Kidney epithelial cell (primary cell): ENCODE measurements at places on chromosomes 1 and 21.

DNA sequence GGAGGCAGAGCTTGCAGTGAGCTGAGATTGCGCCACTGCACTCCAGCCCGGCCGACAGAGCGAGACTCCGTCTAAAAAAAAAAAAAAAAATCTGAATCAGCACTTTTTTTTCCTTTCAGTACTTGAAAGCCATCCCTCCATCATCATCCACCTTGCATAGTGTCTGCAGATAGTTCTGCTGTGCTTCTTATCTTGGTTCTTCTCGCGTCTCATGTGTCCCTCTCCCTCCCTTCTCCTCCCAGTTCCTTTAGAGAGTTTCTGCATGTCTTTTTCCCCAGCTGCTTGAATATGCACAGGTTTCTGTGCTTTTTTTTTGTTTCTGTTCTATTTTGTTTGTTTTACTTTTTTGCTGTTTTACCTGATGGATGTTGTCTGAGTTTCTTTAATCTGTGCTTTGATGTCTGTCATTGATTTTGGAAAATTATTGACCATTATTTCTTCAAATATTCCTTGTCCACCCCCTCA is 3.9 kb upstream of the COL18A1 start:
- DNase-seq = no peak

DNA sequence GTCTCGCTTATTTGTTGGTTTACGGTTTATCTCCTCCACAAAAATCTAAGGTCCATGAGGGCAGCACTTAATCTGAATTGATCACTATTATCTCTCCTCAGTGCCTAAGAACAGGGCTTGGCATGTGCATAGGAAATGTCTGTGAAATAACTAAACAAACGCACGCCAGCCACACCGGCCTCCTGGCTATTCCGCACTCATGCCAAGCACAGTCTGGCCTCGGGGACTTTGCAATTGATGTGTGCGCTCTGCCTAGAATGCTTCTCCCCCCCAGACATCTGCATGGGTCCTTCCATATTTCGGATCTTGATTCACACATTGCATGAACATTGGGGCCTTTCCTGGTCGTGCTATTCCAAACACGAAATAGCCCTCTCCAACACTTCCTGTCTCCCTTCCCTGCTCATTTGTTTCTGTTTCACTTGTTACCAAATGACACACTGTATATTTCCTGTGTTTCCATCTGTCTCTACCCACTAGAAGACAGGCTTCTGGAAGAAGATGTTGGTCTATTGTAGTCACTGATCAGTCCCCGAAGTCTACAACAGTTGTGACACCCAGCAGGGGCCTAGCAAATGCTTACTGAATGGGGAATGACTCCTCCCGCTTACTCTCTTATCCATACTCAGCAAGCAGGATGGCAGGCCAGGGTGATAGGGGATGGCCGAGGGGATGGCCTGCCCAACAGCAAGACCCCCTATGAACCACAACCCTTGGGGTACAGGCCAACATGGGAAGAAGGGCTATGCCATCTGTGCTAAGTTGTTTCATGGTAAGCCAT is 93.9 kb downstream of the GLIS1 start:
- DNase-seq = no peak

DNA sequence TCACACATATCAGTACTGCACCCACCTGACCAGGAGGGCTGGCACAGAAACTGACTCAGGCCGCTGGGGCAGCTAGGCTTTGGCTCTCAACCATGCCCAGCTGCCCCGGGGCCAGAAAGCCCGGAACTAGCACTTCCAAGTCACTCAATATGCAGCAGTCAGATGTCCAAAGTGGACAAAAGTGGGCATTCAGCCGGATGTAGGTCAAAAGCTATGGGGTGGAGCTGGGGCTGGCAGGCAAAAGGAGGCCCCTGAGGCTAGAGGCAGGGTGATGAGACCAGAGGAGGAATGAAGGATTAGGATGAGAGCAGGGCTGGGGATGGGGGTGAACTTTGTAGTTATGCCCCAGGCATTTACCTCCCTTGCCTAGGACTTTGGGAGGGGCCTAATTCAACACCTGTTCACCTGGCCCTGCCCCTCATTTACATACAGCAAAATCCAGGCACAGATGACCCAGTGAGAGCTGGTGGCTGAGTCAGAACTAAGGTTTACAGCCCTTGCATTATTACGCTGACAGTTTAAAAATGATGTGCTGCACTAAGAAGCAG is 30.7 kb upstream of the EDN2 start:
- DNase-seq = no peak

DNA sequence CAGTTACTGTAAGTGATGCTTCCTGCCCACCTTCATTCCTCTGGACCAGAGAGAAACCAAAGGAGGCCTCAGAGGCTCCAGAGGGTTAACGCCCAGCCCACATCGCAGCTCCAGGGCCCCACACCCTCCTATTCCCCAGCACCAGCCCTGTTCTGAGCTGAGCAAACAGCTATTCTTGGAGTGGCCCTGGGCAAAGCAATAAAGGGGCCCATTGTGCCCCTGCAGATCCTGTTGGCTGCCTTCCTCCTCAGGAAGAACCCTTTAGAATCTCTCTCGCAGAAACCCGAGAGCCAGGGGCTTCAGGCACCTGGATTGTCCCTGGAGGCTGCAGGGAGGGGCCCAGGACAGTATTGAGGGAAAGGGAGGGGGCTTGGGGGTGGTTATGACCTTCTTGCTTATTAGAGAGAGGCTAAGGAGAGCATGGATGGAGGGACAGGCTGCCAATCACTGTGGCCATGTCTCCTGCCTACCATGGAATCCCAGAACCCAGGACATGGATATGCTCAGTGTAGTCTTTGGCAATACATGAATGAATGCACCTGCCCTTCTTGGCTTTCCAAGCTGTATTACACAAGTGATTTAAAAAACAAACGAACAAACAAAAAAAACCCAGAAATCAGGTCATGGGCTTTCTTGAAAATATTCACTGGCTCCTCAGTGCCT is 9.2 kb downstream of the PADI2 start:
- DNase-seq = no peak

GRCh38 chr1:24966121-24966723 is 36.1 kb upstream of the RUNX3 start:
- DNase-seq = no peak

GRCh38 chr1:204295671-204296070 is 64.1 kb downstream of the PLEKHA6 start:
- DNase-seq = no peak

GRCh38 chr1:19426294-19427086 is 58.8 kb downstream of the CAPZB start:
- no peak for DNase-seq

DNA sequence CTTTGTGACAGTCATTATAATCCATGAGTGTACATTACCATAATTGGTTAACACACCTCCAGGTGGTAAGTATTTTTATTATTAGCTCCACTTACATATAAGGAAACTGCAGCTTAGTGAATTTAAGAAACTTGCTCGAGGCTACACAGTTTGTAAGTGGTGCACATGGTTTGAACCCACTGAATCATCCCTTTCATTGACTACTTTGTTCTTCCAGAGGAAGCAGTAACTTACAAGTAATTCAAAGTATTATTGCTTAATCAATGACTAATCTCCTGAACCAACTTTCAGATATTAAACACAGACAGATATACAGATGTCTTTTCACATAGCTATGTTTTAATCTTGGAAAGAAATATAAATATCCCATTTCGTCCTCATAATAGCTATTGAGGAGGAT is 18.7 kb upstream of the CLDN8 start:
- no peak for DNase-seq

DNA sequence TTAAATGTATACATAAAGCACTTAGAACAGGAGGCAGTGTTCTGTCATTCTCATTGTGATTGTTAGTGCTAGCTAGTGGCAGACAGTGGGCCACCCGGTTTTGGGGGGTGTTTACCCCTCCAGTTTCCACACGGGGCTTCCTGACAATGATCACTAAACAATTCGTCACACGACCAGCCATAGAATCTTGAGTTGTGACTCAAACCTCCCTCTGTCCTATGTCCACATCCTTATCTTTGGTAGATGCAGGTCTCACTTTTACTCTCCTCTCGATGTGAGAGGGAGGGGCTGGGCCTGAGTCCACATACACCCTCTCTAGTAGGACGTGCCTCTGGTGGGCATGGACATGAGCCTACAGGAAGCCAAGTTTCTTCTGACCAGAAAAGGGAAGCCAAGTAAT is 92.6 kb upstream of the SSX2IP start:
- no peak for DNase-seq

DNA sequence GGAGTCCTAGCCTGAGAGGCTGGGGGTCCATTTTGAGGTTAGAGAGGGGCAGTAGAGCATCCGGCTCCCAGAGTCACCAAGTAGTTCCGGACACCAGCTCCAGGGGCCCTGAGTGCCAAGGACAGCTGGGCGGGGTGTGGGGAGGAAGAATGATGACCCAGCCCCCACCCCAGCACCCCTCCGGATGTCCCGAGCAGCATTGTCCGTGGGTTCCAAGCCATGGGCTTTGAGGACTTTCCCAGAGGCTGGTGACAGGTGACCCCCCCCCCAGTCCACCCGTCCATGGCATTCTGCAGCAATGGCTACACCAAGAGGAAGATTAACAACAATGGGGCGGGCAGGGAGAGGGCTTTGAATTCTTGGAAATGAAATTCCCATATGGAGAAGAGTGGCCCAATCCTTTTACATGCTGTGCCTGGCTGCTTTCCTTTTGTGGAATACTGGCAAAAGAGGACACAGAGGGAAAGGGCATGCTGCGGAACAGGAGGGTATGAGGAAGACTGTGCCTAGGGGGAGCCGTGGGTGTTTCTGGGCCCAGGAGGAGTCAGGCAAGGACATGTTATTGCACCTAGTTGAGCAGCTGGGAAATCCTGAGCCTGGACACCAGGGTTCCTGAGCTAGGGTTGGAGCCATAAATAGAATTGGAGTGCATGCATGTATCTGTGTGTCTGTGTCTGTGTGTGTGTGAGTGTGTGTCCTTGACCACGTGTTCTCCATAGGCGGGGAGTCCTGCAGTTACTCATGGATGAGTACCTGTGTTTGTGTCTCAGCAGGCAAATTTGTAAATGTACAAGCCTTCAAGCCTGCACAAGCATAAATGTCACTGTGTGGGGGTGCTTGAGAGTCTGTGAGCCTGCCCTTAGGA is 956 bp downstream of the ATP1A2 start:
- no peak for DNase-seq
